ENCODE measurements at places on chromosomes 5 and 9.

DNA sequence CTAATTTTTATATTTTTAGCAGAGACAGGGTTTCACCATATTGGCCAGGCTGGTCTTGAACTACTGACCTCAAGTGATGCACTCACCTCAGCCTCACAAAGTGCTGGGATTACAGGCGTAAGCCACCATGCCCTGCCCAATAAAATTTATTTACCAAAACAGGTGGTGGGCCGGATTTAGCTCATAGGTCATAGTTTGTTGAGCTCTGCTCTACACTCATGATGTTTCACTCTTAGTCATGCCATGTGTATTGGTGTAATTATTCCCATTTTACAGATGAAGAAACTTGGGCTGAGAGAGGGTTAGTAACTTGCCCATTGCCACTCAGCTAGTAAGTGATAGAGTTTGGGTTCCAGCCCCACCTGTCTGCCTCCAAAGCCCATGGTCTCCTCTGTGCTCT is 93.1 kb upstream of the WWC1 start:
- DNase-seq: no peak

DNA sequence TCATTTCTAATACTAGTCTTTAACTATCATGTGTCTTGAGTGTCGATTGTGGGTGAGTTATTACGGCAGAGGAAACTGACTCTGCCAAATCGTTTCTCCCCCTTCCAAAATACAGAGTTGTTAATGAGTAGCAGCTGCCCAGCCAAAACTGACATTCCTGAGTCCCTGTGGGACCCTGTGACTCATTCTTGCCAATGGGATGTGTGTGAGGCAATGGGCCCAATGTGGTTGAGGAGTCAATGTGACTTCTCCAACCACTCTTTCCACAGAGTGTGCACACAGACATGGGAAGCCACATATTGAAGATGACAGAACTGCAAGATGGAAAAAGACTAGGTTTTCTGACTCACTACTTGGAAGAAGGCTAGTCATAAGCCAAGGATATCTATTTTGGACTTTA is 434.7 kb downstream of the DTWD2 start:
- no peak for DNase-seq

GRCh38 chr9:109940561-109940960 is 160.6 kb downstream of the PALM2AKAP2 start:
- DNase-seq: no peak

- peak; percentile 21 for DNase-seq
These were observed 49.2 kb downstream of the ANXA1 start for GRCh38 chr9:73200694-73201452.

GRCh38 chr9:32550150-32550561 is 2.0 kb upstream of the SMIM27 start:
- no peak for DNase-seq

DNA sequence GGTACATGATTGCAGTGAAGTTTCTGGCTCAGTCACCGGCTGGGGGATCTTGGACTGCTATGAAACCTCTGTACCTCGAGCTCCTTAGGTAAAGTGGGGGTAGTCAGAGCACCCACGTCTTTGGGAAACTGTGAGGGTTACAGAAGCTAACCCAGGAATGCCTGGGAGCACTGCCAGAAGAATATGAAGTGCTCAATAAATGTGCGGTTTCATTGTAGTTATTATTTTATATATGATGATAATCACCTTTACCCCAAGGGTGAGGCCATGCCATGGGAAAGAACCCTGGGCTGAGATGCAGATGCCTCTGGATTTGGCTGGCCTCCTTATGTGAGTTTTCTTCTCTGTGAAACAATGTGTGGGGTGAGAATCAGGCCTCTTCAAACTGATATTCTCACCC is 3.7 kb downstream of the NPR3 start:
- DNase-seq: no peak

DNA sequence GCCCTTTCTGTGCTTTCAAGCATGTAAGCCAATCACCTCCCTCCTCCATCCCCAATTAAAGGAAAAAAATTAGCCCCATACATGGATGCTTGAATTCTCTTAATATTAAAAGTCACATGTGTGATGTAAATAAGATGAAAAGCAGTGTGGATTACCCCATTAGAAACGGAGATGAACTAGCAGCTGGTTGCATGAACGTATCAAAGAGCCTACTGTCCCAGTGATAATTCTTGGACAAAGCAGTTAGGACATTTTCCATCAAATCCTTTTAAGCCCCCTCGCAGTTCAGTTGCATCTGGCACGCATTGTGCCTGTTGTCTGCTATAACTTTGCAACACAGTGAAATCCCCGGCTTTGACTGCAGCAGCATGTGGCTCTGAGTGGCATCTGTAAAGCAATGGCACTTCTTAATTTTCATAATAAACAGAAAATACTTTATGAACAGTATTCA is 285.6 kb downstream of the FBXL7 start:
- no peak for DNase-seq

DNA sequence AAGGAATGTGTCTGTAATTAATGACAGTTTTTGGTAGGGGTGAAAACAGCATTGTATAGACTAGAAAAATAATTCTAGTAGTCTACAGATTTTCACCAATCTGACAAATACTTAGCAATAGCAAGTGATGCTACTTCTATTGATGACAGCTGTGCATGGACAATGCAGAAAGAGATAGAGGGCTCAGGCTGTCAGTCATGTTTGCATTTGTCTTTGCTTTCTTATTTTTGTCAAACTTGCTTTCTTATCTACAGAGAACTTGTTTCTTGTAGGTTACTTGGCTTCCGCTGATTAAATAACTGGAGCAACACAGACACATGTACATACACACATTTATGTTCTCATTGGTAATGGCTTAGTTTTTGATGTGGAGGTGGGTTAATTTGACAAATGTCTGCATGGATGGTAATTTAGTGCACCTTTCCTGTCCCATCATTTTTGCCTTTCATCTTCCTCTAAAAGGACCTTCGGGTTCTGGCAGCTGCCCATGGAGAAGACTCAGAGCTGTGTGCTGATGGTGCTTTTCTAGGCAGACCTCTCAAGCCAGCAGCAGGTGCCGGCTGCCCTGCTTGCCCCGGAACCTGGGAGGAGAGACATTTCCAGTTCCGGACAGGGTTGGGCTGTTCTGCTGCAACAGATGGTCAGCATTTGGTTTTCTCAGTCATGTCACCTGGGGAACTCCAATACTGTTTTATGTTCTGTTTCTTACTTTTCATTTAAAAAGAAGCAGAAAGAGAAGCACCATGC is 28.8 kb downstream of the CAMK4 start:
- DNase-seq: no peak

DNA sequence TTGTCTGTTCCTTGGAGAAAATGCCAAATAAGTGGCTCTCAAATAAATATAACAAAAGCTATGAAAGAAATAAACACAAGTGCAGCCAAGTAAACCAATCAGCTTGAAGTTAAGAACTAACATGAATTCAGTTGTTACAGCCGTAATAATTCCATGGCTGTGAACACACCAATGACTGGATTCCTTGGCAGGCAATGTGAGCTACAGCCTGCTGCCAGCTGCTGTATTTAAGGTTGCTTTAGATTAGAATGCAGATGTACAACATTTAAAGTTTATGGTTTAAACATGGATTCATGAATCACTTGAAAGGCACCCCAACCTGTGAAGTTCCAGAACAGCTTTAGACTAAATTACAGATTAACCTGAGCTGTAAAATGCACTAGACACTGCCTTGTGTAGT is 626.4 kb upstream of the SEMA6A start:
- DNase-seq: no peak

- DNase-seq: no peak
These were observed 27.3 kb upstream of the DAP start for GRCh38 chr5:10788358-10788757.

- DNase-seq: no peak
These were observed 1.4 kb downstream of the PHF19 start for GRCh38 chr9:120875643-120875953.

DNA sequence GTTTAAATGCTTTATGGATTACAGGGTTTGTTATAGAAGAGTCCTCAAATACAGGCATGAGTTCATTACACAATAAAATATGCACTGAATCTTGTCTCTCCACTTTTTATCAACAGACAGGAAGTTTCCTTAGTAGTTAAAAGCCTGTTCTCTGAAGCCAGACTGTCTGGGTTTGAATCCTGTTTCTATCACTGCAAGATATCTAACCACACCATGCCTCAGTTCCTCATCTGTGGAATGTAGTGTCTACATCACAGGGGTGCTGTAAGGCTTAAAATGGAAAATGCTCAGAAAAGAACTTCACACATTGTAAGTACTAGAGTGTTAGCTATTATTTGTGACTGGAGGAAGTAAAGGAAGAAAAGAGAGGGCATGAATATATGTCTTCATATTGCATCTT is 9.3 kb downstream of the LIX1 start:
- DNase-seq: no peak

Measured in CD14-positive monocyte (primary cell).